ENCODE measurements at places on chromosomes 6 and 20.
A peak's percentile ranks its signal among the peaks of the same experiment; 100 is the strongest.

DNA sequence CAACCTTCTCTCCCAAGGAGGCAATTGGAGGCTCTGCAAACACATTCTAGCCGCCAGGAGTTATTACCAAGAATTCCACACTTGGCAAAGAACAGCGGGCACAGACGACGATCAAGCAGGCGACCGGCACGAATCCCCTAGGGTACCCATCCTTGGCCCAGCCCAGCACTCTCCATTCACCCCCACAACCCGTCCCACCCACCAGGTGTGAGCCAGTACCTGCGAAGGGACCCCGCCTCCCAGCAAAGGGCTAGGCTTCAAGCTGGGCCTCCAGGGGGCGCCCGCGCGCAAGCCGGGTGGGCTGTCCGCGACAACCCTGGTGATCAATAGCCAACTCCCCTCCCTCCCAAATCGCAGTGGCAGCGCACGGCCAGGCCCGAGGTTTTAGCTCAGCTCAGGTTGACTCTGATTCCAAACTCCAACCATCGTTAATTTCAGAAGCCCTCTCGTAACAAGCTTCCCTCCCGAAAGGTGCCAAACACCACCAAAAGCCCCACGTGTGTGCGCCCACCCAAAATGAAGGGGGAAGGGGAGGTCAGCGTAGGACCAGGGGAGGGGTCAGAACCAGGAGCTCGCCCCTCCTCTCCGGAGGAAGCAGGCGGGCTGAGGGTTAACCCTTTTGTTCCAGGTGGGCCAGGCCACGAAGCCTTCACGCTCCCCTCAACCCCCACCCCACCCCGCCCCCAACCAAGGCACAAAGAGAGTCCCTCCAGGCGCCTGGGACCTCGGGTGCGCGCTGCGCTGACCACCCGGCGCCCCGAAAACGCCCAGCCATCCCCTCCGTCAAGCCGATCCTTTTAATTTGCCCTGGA, 2.1 kb downstream of the SALL4 start:
- peak; percentile 90 for DNase-seq

DNA sequence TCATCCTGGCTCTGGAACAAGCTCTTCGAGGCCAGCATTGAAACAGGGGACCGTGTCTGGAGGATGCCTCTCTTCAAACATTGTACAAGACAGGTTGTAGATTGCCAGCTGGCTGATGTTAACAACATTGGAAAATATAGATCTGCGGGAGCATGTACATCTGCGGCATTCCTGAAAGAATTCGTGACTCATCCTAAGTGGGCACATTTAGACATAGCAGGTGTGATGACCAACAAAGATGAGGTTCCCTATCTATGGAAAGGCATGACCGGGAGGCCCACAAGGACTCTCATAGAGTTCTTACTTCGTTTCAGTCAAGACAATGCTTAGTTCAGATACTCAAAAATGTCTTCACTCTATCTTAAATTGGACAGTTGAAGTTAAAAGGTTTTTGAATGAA, 3.6 kb upstream of the CDKN1A start:
- DNase-seq, result no peak

DNA sequence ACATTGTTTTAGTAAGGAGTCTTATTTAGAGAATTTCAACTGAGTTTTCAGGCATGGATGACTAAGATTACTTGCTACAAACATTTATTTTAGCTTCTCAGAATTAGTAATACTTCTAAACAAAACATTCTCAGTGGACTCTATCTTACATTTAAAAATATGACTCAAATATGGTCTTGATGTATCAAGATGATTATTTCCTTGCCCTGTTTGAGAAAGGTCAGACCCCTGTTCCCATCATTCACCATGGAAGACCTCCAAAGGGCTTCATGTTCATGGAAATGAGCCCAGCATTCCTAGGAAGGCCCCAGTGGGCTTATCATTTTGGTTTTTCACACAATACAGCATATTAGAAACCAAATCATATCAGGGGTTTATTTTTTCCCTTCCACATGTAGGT, 24.6 kb upstream of the TRPC4AP start:
- DNase-seq, result no peak

GRCh38 chr6:149483334-149483725, 1.5 kb downstream of the ZC3H12D start:
- no peak for DNase-seq

DNA sequence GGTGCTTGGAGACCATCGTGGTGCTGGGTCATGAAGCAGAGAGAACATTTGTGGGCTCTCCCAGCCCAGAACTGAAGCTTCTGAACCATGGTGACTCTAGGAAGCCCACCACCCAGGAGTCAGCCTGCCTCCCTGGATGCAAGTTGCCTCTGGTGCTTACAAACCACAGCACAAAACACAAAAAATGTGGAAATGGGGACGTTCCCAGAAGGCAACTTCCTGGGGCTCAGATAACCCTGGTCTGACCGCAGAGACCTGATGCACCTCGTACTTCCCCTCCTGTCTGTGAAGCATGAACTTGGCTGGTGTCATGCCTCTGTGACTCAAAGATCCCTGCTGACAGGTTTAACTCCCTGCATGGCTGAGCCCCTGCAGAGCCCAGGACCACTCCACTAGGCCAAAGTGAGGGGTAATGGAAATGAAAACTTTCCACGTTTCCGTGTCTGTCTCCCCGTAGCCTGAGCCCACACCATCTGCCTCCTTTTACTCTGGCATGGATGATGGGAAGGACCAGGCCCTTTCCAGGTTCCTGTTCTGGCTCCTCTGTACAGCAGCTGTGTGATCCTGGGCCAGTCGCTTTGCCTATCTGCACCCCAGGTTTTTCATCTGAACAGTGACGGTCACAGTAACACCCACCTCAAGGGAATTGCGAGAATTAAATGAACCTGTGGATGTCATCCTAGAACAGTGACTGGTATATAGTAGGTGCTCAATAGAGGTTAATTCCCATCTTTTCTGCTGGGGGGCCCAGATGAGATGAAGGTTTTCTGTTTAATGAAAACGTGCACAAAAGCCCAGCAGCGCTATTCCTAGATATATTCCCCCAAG, 57.7 kb downstream of the PPP1R16B start:
- DNase-seq, result no peak

DNA sequence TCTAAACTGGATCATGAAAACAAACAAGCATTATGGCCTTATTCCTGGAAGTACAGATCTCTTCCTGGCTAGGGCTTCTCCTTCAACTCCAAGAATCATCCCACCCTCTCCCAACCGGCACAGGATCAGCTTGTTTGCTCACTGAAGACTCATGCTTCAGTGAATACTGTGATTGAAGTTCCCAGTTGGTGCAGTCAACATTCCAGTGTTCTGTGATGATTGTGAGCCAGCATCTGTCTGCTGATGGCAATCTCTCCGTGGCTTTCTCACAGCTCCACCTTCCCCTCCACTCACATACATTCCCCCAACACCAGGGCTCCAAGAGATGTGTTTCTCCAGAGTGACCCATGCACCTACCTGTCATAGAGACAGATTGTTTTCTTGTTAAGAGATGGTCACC, 421.3 kb upstream of the BTBD3 start:
- no peak for DNase-seq

GRCh38 chr6:167093922-167094432, 28.9 kb upstream of the CCR6 start:
- no peak for DNase-seq

DNA sequence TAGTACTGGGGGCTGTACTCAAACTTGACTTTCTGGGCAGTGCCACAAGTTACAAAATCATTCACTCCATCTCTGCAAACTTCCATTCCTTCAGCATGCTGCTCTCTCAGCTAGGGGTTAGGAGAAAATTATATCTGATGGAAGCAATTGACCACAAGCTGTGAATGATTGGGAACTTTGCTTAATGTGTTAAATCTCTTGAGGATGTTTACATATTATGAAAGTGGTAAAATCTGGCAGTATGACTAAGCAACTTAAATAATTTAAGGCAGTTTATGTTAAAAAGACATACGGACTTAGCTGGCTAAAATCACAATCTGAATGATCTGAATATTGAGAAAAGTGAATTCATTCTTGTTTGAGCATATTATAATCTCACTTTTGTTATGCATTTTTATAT, 415.0 kb downstream of the PHF3 start:
- no peak for DNase-seq

DNA sequence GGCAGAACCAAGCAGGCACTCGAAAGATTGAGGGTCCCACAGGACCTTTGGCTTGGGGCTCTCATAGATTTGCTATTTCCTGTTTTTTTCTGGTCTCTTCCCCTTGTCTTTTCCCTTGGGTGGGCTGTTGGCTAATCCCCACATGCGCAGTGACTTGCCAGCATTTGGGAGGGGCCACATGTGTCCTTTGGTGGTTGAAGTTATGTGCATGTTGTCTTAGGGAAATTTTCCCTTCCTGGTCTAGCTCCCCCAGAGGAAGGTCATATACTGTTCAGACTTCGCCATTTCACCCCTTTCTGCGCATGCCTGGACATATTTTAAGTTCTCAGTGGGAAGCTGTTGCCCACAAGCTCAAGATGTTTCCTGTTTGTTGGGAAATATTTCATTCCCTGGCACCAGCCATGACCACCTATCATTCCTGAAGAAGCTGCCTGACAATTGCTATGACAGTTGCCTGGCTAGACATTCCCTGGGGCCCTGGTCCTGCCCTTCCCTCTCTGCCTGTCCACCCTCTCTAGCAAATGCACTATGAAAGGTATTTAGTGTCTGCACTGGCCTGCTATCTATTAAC, 156.2 kb upstream of the THBS2 start:
- DNase-seq, result no peak

GRCh38 chr6:156534594-156534993, 242.6 kb upstream of the ARID1B start:
- DNase-seq, result no peak

DNA sequence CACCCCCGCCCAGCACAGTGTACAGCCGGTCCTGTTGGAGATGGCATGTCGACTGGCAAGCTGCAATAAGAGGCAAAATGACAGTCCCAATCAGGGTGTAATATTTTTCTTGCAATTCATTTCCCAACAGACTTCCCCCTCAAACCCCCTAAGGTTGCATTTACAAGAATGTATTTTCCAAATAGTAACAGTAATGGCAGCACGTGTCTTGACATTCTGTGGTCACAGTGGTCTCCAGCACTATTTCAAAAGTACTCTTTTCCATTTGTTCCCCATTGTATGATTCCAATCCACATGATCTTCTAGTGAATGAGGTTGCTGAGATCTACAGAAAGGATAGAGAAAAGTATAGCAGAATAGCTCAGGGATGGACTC, 97.8 kb upstream of the CARMIL1 start:
- no peak for DNase-seq

DNA sequence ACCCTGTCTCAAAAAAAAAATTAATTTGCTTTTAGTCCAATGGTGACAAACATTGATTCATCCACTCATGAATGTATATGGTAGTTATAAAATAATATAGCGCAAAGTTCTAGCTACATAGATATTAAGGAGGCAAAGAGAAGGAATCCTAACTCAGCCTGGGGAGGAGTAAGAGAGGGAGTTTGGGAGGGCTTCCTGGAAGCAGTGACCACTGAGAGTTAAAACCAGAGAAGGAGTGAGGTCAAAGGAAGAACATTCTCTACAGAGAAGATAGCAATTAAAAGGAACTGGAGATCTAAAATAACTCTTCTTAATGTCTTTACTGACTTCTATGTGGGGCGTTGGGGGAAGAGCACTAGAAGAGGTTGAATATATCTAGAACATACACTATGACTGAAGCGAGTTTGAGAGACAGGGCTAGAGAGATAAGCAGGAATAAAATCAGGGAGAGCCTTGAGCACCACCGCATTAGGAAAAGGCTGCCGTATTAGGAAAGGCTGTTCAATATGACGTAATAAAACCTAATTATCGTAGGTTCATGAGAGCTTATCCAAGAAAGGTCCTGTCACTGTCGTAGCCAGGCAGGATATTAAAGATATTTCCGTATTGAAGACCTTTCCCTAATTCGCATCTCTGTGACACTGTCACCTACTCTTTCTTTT, 81.8 kb upstream of the CNKSR3 start:
- no peak for DNase-seq

All from NCI-H2171 (cell line).